ENCODE measurements at places on chromosomes 5 and 9.

DNA sequence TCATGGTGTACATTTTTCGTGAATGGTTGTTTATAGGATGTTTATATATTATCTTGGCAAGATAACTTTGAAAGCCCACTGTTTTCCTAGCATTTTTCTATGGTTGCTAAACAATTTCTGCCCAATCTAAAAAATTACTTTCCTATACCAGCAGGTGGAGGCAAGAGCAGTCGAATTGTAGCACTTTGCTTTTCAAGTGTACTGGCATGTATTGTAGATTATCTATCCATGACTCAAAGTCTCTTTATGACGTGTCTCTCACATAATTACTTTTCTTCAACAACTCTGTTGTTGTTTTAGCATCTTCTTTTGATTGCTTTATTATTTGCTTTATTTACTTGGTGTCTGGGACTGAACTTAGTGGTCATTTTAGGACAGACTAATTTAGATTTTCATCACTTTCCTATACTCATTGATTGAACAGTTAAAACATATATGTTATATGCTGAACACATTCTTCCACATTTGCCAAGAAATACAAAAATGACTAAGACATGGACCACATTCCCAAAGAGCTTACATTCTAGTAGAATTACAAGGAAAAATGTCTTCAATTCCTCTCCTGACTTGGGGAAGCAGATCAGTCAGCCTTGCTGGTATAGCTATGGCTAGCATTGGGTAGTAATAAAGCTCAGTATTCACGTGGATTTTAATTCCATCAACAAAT, 20.7 kb downstream of the NLN start:
- DNase-seq, result no peak

DNA sequence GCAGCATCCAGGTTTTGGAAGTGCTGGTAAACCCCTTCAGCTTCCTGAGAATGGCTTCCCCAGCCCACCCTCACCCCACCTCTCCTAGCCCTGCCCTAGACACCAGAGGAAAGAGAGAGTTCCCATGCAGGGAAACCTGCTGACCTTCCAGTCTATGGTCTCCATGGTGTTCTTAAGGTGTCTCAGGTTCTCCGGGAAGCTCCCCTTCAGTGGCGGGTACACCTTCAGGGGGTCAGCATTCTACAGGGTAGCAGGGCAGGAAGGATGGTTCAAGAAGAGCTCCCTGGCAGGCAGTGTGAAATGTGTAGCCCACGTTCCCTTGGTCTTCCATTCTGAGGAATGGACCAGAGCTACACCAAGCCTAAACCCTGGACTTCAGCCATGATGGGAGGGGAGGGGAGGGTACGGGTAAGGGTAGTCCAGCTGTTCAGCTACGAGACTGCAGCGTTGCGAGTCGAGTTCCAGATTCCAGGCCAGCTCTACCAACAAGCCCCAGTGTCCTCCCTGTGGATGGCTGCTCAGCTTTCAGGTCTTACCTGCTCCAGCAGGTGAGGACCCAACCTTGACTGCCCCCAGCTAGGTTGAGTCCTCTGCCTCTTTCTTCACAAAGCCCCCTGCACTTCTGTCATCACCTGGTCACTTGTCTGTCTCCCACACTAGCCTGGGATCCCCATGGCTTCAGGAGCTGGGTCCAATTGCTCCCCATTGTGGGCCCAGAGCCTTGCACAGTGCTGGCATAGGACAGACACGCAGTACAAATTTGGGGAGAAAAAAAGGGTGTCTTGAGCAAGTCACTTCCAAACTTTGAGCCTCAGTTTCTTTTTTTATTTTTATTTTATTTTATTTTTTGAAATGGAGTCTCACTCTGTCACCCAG, 7.5 kb downstream of the CD74 start:
- peak; percentile 19 for DNase-seq

DNA sequence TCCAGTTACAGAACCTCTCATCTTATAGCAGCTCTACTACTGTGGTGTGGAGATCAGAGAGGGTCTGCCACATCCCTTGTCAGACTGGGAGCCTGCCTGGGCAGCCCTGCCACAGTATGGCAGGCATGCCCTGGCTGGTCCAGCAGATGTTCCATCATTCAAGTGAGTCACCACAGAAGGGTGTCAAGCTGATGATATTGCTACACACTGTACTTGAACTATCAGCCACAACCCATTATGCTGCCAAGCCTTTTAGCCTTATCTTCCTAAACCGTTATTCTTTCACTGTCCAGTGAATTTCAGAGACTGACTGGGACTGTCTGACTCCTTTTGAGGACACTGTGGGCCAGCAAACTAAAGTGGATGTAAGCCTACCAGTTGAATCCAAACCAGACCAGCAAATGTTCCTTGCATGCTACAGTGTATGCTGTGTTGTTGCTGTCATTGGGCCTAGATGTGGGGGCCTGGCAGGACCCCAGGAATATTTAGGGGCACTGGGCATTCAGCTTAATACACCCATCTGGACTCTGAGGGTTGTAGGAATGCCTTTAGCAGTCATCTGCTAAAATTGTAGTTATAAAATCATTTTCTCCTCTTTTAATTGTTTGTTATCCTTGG, 202.6 kb downstream of the NR3C1 start:
- no peak for DNase-seq

- DNase-seq, result no peak
These were observed 170.3 kb upstream of the RAD23B start for GRCh38 chr9:107112707-107113243.

GRCh38 chr5:59874675-59875074, 18.9 kb downstream of the PDE4D start:
- DNase-seq, result no peak

DNA sequence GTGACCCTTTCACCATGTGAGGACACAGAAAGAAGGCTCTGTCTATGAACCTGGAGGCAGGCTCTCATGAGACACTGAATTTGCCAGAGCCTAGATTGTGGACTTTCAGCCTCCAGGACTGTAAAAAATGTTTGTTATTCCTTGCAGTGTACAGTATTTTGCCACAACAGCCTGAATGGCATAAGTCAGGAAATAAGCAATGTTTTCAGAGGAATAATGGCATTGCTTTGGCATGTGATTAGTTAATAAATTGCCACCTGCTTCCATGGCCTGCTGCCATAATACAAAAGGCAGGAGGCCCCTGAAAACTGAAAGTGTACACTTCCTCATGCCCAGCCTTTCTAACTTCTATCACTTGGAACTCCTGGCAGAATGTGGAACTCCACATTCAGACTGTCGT, 408.1 kb downstream of the GADD45G start:
- no peak for DNase-seq

- DNase-seq, result no peak
These were observed 149.7 kb upstream of the EFNA5 start for GRCh38 chr5:107820429-107820828.

DNA sequence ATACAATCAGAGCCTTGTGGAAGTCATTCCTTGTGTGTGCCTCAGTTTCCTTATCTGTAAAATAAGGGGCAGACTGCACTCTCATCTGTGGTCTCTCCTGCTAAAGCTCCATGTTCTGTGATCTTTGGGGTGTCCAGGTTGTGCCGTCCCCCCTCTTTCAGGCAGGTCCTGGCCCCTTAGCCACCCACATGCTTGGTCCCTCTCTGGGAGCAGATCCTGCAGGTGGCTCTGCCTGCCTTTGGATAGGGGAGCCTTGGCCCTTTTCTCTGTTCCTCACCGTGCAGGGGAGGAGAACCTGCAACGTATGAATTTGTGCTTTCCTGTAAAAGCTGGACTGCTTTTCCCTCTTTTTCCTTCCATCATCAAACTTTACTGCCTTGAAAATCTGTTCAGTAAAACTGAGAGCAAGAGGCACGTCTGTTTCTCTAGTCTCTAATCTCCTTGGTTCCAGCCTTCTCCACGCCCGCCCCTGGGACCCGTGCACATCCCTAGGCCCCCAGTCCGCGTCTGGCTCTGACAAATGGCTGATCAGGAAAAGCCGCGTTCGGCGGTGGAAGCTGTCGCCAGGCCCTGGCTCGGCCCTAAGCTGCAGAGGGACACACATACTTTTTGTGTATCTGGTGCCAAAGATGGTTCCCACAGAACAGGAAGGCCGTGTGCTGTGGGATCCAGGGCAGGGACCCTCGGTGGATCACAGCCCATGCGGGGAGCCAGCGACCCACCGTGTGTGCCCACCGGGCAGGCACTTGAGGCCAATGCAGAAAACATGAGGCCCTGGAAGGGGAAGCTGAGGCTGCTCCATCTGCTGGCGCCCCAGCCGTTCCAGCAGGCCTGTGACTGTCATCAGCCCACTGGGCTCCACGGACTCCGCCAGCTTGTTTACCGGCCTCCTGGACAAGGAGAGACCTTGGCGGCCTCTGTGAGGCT, 43.4 kb upstream of the COL5A1 start:
- peak; percentile 76 for DNase-seq

DNA sequence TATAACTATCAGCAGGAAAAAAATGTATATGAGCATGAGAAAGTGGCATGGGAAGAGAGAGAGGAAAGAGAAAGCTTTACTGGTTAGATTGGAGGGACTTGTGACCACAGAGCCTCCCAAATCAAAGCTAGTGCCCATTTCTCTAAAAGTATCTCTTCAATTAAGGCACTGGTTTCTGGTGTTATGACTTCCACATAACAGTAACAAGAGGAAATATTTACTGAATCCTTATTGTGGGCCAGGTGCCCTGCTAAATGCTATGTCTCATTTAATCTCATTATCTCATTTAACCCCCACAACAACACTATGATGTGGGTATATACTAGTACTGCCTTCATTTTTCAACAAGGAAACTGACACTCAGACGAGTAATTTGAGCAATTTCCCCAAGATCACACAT, 221.5 kb downstream of the EBF1 start:
- DNase-seq, result no peak

GRCh38 chr5:13640270-13640669, 304.2 kb downstream of the DNAH5 start:
- no peak for DNase-seq

GRCh38 chr5:119255571-119256356, 100.1 kb upstream of the TNFAIP8 start:
- DNase-seq, result no peak

GRCh38 chr9:134917431-134918373, at the start of gene FCN1:
FCN1 (minus strand) TSS chr9:134917912; CDS start chr9:134917871, 41 bp downstream.
- peak; percentile 24 for DNase-seq

DNA sequence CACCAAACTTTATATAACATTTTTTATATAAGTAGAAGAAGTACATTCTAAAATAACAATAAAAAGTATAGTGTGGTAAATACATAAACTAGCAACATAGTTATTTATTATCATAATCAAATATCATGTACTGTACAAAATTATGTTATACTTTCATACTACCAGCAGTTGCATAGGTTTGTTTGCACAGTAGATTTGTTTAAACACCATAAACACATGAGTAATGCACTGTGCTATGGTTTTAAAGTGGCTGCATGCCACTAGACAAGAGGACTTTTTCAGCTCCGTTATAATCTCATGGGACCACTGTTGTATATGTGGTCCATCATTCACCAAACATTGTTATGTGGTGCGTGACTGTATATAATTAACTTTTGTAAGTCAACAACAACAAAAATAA, 137.6 kb downstream of the DRD1 start:
- DNase-seq, result no peak

GRCh38 chr5:119304439-119305211, 51.2 kb upstream of the TNFAIP8 start:
- no peak for DNase-seq

DNA sequence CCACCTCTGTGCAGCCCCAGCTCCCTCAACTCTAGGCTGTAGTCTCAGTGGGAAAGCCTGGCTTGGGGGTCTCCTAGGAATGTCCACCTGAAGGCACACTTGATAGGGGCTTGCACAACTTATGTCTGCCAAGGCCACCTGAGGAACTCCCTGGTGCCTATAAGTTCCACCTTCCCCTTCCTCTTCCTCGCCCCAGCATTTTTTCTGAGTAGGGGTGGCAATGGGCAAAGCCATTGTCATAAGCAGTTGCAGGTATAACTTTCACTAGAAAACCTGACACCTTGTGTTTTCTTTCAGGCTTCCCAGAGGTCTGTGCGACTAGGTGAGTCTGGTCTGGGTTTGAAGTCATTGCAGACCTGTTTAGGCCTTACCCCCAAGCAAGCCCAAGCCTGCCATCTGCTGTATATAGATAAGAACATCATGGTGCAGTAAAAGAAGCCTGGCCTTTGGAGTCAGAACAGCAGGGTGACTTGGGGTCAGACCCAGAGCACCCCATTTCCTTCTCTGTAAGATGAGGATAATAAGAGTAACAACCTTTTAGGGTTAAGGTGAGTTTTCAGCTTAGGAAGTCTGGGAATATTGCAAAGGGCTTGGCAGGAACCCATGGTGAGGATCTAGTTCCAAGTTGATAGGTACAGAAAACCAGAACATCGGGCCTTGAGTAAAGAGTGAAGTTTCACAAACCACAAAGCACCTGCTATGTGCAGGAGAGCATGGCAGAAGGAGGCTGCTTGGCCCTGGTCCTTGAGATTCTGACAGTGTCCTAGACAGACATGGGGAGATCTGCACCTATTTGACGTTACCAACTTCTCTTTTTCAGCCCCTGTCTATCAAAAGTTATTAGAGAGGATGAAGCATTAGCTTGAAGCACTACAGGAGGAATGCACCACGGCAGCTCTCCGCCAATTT, 33.8 kb downstream of the TGFBI start:
- DNase-seq, result no peak

DNA sequence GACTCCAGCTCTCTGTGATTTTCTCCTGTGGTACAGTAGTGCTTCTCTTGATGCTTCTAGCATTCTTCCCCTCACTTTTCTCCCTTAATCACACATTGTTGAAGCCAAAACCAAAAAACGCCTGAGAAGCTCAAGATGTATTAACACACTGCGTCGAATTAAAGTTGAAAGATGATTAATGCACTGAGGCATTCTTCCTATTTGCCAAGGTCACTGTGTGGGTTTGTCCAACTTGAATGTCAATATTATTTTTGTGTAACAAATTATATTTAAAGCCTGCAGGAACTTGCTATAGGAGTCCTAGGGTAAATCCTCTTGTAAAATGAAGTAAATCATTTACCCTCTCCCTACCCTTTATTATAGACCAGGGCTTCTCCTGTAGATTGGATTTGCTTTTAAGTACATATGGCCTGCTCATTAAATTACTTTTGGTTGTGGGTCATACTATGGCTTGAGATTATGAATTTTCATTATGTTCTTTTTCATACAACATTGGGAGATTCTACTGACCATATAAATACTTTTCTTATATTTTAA, 68.1 kb downstream of the GDA start:
- DNase-seq, result no peak

DNA sequence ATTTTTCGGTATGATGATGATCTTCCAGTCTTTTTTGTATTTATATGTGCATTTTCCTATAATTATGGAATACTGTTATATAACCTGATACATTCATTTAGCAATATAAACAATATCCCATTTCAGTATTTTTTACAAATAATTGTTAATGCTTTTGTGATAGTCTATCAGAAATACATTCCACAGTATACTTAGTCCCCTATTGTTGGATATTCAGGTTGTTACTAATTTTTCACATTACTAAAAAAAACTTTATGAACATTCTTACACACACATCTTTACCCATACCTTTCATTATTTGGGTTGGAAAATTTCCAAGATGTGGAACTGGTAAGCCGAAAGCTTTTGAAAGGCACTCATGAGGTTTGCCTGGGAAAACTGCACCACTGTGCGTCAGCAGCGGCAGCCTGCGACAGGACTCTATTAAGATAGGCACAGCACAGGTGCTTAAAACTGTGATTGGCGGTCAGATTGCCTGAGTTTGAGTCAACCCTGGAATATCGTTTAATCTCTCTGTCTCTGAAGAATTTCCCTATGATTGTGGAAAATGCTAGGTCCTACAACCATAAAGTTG, 147.5 kb upstream of the ERCC6L2 start:
- no peak for DNase-seq

Data from femur (tissue), 1 donor.